ENCODE measurements at places on chromosomes 13 and 19.

- no peak overlapping the region for H3K4me3 ChIP-seq
- no peaks in the 10 kb centered on the region for H3K36me3 ChIP-seq
- DNase-seq = no peak
Measured at GRCh38 chr13:60617991-60618733, 221.1 kb downstream of the TDRD3 start.

- H3K4me1 ChIP-seq = peaks cover 37% of the 10 kb centered on the region
- H3K27me3 ChIP-seq = no peaks in the 10 kb centered on the region
- no peak overlapping the region for H3K27ac ChIP-seq
- DNase-seq = no peak
- no peak overlapping the region for H3K4me3 ChIP-seq
Measured at GRCh38 chr13:46675016-46675415, 121.9 kb downstream of the ESD start.

DNA sequence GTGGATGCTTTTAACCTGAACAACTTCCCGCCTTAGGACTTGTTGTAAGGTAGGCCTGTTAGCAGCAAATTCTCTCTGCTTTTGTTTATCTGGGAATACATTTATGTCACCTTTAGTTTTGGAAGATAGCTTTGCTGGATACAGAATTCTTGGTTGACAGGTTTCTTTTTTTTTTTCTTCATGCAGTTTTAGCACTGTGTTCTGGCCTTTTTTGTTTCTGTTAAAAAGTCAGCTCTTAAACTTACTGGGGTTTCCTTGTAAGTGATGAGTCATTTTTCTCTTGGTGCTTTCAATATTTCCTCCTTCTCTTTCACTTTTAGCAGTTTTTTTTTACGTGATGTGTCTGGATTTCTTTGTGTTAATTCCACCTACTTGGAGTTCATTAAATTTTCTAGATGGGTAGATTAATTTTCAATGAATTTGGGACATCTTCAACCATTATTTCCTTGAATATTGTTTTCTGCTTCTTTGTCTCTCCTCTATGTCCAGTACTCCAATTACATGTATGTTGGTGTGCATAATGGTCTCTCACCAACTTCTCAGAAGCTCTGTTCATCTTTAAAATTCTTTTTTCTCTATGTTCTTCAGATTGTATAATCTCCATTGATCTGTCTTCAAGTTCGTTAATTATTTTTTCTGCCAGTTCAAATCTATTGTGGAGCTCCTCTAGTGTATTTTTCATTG lies 188.2 kb upstream of the ZNF536 start:
- no peaks in the 10 kb centered on the region for H3K36me3 ChIP-seq
- DNase-seq = no peak
- H3K27me3 ChIP-seq = no peaks in the 10 kb centered on the region
- H3K27ac ChIP-seq = no peak overlapping the region
- H3K4me1 ChIP-seq = no peaks in the 10 kb centered on the region
- H3K4me3 ChIP-seq = no peak overlapping the region

- H3K27ac ChIP-seq = no peak overlapping the region
- no peak for DNase-seq
- no peaks in the 10 kb centered on the region for H3K36me3 ChIP-seq
- H3K4me1 ChIP-seq = no peaks in the 10 kb centered on the region
- H3K4me3 ChIP-seq = no peak overlapping the region
Measured at GRCh38 chr13:32956595-32956933, 59.7 kb upstream of the KL start.

DNA sequence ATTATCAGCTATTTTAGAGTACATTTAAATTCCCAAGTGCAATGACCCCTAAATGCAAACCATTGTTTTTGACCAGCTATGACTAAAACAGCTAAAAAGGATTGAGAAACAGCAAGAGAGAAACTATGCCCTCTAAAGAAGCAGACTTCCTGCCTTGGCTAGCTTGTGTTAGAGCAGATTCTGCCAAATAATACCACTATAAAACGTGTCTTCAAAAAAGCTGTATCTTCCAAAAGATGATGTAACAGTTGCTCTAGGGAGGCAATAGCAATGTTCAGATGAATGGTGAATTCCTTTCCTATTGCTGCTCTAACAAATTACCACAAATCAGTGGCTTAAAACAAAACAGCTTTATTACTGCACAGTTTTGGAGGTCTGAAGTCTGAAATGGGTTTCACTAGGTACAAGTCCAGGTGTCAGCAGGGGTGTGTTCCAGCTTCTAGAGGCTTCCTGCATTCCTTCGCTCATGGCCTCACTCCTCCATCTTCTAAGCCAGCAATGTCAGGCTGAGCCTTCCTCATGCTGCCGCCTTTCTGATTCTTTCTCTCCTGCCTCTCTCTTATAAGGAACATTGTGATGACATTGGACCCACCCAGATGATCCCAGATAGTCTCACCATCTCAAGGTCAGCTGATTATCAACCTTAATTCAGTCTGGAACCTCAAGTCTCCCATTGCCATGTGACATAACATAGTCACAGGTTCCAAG lies 84.5 kb downstream of the LRRC63 start:
- H3K27ac ChIP-seq = peak overlapping the region; percentile 13
- H3K4me1 ChIP-seq = peaks cover 37% of the 10 kb centered on the region
- H3K36me3 ChIP-seq = no peaks in the 10 kb centered on the region

GRCh38 chr19:5086725-5087439 lies 118.0 kb downstream of the KDM4B start:
- DNase-seq = no peak
- H3K4me3 ChIP-seq = no peak overlapping the region
- H3K27me3 ChIP-seq = no peaks in the 10 kb centered on the region
- H3K4me1 ChIP-seq = peaks cover 19% of the 10 kb centered on the region

DNA sequence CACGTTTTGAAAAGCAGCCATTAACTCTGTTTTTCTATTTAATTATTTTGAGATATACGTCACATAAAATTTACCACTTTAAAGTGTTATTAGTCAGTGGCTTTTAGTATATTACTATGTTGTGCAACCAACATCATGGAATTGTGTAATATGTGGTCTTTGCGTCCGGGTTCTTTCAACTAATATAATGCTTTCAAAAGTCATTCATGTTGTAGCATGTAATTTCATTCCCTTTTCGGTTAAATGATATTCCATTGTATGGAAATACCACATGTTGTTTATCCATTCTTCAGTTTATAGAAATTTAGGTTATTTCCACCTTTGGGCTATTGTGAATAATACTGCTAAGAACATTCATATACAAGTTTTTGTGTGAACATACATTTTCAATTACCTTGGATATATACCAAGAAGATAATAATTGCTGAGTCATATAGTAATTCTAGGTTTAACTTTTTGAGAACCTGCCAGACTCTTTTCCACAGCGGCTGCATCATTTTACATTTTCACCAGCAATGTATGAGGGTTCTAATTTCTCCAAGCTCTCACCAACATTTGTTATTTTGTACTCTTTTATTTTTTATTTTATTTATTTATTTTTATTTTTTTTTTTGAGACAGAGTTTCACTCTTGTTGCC lies 28.1 kb upstream of the CLDN10 start:
- no peaks in the 10 kb centered on the region for H3K4me1 ChIP-seq
- no peaks in the 10 kb centered on the region for H3K36me3 ChIP-seq
- no peaks in the 10 kb centered on the region for H3K27me3 ChIP-seq
- DNase-seq = no peak
- H3K27ac ChIP-seq = no peak overlapping the region
